ENCODE measurements at places on chromosomes 5 and 9.

GRCh38 chr5:126965061-126965475, 65.3 kb downstream of the MARCHF3 start:
- no peak for DNase-seq

DNA sequence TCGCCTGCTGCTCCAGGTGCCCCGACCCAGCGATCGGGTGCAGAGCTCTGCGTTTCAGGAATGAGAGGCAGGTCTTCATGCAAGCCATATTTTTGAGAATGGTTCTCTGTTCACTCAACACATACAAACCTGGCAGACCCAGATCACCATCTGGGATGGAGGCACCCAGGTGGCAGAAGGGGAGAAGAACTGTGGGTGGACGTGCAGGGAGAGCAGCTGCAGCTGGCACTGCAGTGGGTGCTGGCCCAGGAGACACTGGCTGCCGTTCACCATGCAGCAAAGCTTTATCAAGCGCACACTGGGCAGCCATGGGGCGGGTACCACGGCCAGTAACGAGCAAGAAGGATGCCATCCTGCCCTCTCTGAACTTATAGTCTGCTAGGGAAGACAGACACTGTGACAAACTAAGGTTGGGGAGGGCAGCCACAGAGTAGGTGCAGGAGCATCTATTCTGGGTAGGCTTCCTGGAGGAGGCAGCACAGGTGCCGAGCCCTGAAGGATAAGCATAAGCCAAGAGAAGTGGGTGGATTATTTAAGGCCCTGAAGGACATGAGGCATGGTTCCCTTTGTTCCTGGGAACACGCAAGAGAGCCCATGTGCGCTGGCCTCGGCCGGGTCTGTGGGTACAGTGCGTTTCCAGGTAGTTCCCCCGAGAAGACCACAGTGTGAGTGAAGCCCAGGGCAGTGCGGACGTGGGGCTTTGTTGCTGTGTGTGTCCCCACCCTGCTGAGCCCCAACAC, 46.2 kb upstream of the FCN2 start:
- no peak for DNase-seq

GRCh38 chr5:149820012-149820411, 89.9 kb downstream of the PPARGC1B start:
- no peak for DNase-seq

DNA sequence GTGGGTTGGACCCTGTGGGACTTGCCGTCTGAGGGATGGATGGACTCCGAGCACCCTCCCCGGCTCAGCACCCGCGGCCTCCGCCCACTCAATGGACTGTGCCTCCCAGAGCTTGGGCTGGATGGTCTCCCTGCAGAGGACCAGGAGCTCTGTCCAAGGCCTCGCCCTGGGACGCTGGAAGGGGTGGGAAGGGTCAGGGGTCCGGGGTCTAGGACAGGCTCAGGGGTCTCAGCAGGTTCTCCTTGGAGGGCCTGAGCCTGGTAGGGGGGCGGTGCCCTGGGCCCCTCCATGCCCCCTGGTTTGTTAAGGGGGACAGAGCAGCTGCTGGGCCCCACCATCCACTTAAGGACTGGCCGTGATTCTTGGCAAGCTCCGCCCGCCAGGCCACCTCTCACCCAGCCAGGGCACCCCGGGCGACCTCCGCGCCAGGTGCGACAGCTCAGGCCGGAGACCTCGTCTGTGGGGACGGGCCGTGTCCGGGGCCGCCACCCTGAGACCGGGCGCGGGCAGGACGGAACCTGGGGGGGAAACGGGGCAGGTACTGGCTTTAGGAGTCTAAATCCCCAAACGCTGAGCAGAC, 29.2 kb downstream of the EXOC3 start:
- DNase-seq, result no peak

DNA sequence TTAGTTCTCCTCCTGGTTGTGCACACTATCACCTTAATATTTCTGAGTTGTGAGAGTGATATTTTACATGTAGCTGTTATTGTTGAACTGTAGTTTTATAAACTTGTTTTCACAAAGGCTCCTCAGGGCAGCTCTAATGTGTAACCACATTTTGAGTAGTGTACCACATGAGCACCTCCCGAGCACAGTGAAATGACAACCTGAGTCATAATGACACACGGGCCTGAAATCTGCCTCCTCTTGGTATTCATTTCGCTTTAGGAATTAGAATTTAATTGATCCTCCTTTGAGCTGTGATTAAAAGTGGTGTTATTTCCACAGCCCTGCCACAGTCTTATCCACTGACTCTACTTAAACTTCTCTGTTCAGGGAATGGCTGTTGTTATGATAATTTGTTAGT, 7.9 kb downstream of the MTRR start:
- DNase-seq, result no peak

- no peak for DNase-seq
Observed at GRCh38 chr9:104960662-104961061, 32.7 kb upstream of the ABCA1 start.

- DNase-seq, result no peak
Observed at GRCh38 chr5:88436290-88436689, 167.6 kb upstream of the TMEM161B start.

GRCh38 chr5:146825033-146825432, 53.5 kb downstream of the PPP2R2B start:
- no peak for DNase-seq
